ENCODE measurements at places on chromosomes 3 and 15.

- no peak for DNase-seq
Measured at GRCh38 chr15:42365921-42366550, 6.7 kb downstream of the CAPN3 start.

DNA sequence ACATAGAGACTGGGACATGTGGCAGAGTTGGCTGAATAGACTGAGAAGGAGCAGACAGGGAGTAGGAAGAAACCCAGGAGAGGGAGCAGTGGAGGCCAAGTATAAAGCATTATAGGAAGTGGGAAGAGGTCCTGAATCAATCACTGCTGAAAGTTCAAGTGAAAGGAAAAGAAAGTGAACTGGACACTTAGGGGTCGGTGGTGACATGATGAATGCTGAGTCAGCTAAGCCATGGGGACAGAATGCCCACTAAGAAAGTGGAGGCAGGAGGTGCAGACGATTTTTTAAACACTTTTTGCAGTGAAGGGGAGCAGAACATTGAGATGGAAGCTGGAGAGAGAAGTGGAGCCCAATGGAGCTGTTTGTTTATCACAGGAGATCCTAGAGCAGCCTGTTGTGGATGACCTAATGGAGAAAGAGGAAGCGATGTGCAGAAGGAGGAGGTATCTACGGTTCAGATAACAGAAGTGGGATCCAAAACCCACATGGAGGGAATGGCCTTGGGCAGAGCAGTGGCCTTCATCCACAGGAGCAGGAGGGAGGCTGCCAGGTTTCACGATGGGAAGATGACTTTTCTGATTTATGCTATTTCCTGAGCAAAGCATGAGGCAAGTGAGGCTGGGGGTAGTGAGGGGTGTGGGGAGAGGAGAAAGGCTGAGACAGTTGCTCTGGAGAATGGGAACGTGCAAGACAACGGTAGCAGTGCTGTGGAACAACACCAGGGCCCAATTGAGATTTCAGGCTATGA is 208.2 kb downstream of the RPLP1 start:
- peak; percentile 24 for DNase-seq

DNA sequence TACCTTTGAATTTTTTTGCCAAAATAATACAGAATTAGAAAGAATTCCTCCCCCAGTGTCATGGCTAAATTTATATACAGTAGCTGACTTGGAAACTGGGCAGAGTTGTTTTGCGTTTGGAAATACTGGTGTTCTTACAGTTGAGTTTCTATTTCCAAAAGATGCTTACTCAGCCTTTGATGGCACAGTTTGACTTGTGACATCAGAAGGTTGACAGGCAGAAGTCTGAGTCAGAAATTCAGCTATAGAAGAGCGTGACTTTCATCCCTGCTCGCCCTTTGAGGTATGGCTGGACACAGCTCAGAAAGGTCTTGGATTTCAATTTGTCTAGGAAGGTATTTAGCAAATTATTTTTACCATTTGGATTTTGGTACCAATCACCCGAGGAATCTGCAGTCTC is 175.8 kb downstream of the VGLL4 start:
- DNase-seq, result no peak

GRCh38 chr3:172096881-172097420 is 57.6 kb downstream of the FNDC3B start:
- no peak for DNase-seq

DNA sequence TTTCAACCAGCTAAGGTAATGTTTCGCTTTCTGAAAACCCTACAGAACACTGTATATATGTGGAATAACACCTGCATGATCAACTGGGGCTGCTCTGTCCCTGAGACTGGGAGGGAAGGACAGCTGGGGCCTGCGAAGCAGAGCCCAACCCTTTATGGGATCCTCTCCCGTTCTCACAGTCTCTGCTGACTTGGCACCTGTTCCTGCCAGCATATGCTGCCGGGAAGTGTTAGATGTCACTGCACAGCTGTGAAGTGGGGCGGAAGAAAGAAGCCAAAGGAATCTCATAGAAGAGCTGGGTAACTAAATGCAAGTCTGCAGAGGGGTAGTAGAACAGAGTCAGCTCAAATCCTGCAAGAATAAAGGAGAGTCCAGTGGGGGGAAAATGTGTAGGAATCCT is 29.6 kb downstream of the LRRC3B start:
- peak; percentile 54 for DNase-seq

- DNase-seq, result no peak
Measured at GRCh38 chr3:36488077-36488789, 107.9 kb downstream of the STAC start.

- DNase-seq, result no peak
Measured at GRCh38 chr15:78243058-78243457, 8.7 kb upstream of the ACSBG1 start.

GRCh38 chr15:92009162-92009561 is 155.7 kb downstream of the SLCO3A1 start:
- no peak for DNase-seq

DNA sequence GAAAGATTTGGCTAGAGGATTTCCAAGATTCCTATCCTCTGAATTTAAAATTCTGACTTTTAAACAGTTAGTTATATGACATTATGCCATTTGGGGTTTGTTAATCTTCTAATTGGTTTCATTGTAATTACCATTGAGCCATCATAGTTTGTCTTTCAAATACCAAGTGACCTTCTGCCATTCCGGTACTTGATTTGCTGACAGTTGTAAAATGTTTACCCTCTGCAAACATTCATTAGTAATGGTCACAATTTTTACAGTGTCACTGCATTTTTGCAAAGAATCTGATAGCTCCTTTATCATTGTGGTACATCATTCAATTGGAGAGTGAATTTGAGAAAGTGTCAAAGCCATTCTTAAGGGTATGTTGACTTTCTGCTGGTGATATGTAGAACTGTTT is 645.0 kb upstream of the TBL1XR1 start:
- no peak for DNase-seq
